ENCODE measurements at places on chromosomes 6 and 20. TPM values are rescaled to one million over a fixed set of nuclear protein-coding genes. Genes with fewer than 3 reads are reported as not detected.
A peak's percentile ranks its signal among the peaks of the same experiment; 100 is the strongest.

DNA sequence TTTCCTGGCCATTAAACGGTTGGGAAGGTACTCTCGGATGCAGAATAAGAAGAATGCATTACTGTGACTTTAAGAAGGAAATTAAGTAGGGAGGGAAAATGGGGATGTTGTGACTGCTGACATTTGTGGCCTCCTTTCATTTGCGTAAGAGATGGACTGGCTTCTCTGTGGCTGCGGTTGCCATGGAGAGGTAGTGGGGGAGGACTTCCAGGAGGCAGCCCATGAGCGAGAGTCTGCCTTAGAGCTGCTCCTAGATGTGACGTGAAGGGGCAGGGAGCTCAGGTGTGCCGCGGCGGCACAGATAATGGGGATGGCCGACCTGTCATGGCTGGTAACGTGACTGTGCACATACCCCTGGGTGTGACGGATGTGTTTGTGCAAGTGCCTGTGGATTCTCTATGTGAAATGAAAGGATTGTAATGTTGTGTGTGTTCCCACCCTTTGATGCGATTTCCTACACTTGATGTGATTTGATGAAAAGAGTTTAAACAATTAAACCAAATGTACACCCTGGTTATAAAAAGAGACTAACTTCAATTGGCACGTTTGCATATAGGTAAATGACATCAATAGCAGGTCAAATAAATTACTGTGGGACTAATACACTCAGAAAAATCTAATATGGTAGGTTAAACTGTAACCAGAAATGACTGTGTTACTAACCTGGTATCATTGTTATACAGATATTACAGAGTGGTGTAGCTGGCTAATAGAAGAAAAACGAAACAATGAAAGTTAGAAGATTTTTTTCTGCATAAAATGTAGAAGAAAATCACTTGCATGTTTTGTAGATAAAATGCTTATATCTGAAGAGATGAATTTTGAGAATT, 48.9 kb downstream of the HIVEP1 start:
- no peak overlapping the region for H3K4me3 ChIP-seq
- H3K27me3 ChIP-seq, result no peaks in the 10 kb centered on the region
- H3K36me3 ChIP-seq, result no peaks in the 10 kb centered on the region
- no peak overlapping the region for H3K27ac ChIP-seq
- no peaks in the 10 kb centered on the region for H3K4me1 ChIP-seq

GRCh38 chr6:38779310-38780062, 64.4 kb downstream of the DNAH8 start:
- H3K27me3 ChIP-seq, result no peaks in the 10 kb centered on the region
- no peak overlapping the region for H3K27ac ChIP-seq
- no peaks in the 10 kb centered on the region for H3K4me1 ChIP-seq
- H3K36me3 ChIP-seq, result no peaks in the 10 kb centered on the region
- DNase-seq, result no peak
- no peak overlapping the region for H3K4me3 ChIP-seq

DNA sequence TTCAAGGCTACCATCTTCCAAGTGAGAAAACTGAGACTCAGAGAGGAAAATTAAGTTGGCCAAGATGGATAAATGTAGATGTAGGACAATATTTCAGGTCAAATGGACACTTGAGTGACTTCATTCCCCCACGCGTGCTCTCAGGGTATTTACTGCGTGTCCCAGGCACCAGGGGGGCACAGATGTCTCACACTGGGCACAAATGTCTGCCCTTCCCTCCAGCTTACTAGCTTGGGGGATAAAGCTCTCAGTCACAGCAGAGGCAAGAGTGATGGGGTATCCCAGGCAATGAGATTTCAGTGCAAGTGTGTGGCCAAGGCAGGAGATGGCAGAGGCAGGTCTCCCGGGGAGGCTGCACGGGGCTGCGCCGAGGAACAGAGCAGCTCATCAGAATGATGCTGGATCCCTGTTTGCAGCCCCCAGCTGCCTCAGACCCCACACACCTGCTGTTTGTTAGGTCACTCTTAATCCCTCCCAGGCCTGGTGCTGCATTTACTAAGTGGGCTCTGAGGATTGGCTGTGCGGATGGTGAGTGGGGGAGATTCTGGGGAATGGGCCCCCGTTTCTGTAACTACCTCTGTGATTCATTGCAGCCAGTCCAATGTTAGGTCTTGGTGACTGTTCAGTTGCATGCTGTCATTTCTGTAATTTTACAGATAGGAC, 44.1 kb downstream of the PTK7 start:
- H3K4me3 ChIP-seq, result no peak overlapping the region
- peaks cover 26% of the 10 kb centered on the region for H3K4me1 ChIP-seq
- H3K27me3 ChIP-seq, result no peaks in the 10 kb centered on the region
- no peaks in the 10 kb centered on the region for H3K36me3 ChIP-seq

- H3K27ac ChIP-seq, result peak overlapping the region; percentile 22
- peak overlapping the region; percentile 58 for H3K4me3 ChIP-seq
- DNase-seq, result peak; percentile 69
- no peaks in the 10 kb centered on the region for H3K36me3 ChIP-seq
Observed at GRCh38 chr6:84773431-84774156, 9.2 kb upstream of the TBX18 start.

DNA sequence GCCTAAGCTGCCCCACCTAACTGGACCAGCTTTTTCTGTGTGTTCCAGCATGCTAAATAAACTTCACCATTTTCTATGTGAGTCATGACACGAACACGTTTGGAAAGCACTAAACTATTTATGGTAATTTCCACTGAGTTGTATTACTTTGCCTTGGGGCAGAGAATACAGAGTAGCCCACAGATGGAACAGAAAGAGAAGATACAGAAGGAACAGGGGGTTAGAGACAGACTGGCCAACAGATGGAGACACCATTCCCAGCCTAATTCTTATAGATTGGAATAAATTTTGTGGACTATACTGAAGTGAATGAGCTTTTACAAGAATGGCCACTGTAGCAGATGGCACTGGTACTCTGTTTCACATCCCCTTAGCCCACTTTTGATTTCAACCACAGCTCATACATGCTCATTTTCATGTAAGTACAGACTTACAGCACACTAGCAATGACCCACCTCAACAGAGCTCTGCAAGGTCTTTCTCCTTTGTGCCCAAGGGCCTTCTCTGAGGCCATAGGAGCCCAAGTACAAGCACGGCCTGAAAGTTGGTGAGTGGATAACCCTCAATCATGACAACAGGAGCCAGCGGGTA, 13.1 kb upstream of the NT5DC1 start:
- DNase-seq, result no peak
- H3K27ac ChIP-seq, result no peak overlapping the region
- no peak overlapping the region for H3K4me3 ChIP-seq
- no peaks in the 10 kb centered on the region for H3K36me3 ChIP-seq
- H3K27me3 ChIP-seq, result no peaks in the 10 kb centered on the region

- no peaks in the 10 kb centered on the region for H3K27me3 ChIP-seq
- no peaks in the 10 kb centered on the region for H3K36me3 ChIP-seq
- H3K4me1 ChIP-seq, result no peaks in the 10 kb centered on the region
- no peak for DNase-seq
- no peak overlapping the region for H3K4me3 ChIP-seq
Observed at GRCh38 chr20:43832096-43832816, 82.4 kb upstream of the TOX2 start.

DNA sequence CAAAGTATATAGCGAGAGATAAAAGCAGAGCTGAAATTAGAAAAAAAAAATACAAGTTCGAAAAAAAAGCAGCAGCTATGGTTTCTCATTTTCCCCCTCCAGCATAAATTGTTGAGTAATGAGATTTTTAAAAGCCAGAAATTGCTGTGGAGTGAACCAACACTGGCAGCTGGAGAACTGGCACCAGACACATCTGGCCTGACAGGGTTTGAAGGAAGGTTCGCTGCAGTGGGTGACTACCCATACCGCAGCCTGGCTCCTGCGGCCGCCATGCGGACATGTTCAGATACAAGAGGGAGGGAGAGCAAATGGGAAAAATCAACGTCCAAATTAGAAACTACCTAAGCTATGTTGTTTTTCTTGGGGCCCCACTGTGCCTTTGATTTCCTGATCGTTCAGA, 3.3 kb downstream of the APCDD1L start:
- no peaks in the 10 kb centered on the region for H3K36me3 ChIP-seq
- no peaks in the 10 kb centered on the region for H3K27me3 ChIP-seq
- H3K4me1 ChIP-seq, result no peaks in the 10 kb centered on the region
- no peak for DNase-seq

- H3K4me3 ChIP-seq, result no peak overlapping the region
- no peaks in the 10 kb centered on the region for H3K27me3 ChIP-seq
- H3K27ac ChIP-seq, result no peak overlapping the region
- no peaks in the 10 kb centered on the region for H3K36me3 ChIP-seq
- H3K4me1 ChIP-seq, result peaks cover 12% of the 10 kb centered on the region
Observed at GRCh38 chr6:42925248-42925857, 3.9 kb upstream of the CNPY3 start.

- no peak for DNase-seq
- H3K27me3 ChIP-seq, result no peaks in the 10 kb centered on the region
- no peaks in the 10 kb centered on the region for H3K4me1 ChIP-seq
- no peak overlapping the region for H3K4me3 ChIP-seq
- no peaks in the 10 kb centered on the region for H3K36me3 ChIP-seq
Observed at GRCh38 chr6:68826501-68826900, 191.4 kb downstream of the ADGRB3 start.

GRCh38 chr6:155530219-155530834, 74.7 kb upstream of the NOX3 start:
- DNase-seq, result peak; percentile 31
- no peaks in the 10 kb centered on the region for H3K27me3 ChIP-seq
- H3K36me3 ChIP-seq, result no peaks in the 10 kb centered on the region
- no peaks in the 10 kb centered on the region for H3K4me1 ChIP-seq
- no peak overlapping the region for H3K27ac ChIP-seq
- no peak overlapping the region for H3K4me3 ChIP-seq

DNA sequence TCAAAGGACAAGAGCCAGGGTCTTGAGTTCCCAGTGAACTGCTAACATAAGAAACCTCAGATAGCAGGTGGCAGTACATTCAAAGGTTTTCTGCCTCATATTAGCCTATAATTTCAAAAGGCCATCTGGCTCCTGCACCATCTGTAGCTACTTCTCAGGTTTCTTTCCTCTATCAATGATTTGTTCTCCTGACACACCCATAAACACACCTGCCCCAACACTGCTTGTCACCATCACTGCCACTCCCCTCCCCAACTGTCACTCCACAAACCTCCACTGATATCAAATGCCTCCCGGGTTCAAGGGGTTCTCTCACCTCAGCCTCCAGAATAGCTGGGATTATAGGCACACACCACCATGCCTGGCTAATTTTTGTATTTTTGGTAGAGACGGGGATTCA, 152.7 kb upstream of the SLC22A16 start:
- no peaks in the 10 kb centered on the region for H3K4me1 ChIP-seq
- H3K36me3 ChIP-seq, result no peaks in the 10 kb centered on the region
- no peak for DNase-seq
- no peak overlapping the region for H3K27ac ChIP-seq
- H3K27me3 ChIP-seq, result no peaks in the 10 kb centered on the region
- H3K4me3 ChIP-seq, result no peak overlapping the region

DNA sequence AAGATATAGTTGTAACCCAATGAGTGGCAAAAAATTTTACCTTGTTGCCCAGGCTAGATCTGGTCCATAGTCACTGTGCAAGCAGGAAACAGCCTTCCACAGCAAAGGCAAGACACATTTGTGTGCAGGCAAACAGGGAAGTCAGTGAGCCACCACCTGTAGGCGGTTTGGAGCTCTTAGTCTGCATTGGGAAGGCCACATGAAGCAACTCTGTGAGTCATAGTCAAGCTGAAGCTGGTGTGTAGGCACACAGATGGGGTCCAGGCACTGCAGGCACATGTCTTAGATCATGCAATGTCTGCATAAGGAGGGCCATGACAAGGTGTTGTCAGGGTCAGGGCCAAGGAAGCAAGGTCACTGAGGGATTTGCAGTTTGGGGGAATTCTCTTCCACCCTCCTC, 543.2 kb upstream of the EPHA7 start:
- H3K4me3 ChIP-seq, result no peak overlapping the region
- H3K36me3 ChIP-seq, result no peaks in the 10 kb centered on the region
- H3K27ac ChIP-seq, result no peak overlapping the region

- no peaks in the 10 kb centered on the region for H3K36me3 ChIP-seq
- peaks cover 5% of the 10 kb centered on the region for H3K4me1 ChIP-seq
- no peak overlapping the region for H3K4me3 ChIP-seq
- H3K27me3 ChIP-seq, result no peaks in the 10 kb centered on the region
- no peak overlapping the region for H3K27ac ChIP-seq
Observed at GRCh38 chr20:34573541-34574300, 15.2 kb downstream of the MAP1LC3A start.

DNA sequence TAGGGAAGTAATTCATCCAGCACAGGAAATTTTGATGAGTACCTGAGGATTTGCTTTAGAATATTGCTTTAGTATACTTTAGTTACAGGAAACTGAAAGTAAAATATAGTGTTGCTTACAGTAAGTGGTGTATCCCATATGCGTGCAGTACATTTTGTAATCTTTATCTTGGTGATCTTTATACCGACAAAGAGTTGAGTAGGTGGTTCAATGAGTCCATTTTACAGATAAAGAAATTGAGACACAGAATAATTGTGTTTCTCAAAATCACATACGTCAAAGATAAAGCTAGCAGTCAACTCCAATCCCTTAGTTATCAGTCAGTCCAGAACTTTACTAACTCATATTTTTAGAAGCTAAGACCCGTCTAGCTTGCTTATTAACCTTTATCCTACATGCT, 65.8 kb upstream of the E2F3 start:
- no peak overlapping the region for H3K4me3 ChIP-seq
- H3K27me3 ChIP-seq, result no peaks in the 10 kb centered on the region
- no peak for DNase-seq
- no peaks in the 10 kb centered on the region for H3K36me3 ChIP-seq
- H3K4me1 ChIP-seq, result peaks cover 6% of the 10 kb centered on the region
- no peak overlapping the region for H3K27ac ChIP-seq

DNA sequence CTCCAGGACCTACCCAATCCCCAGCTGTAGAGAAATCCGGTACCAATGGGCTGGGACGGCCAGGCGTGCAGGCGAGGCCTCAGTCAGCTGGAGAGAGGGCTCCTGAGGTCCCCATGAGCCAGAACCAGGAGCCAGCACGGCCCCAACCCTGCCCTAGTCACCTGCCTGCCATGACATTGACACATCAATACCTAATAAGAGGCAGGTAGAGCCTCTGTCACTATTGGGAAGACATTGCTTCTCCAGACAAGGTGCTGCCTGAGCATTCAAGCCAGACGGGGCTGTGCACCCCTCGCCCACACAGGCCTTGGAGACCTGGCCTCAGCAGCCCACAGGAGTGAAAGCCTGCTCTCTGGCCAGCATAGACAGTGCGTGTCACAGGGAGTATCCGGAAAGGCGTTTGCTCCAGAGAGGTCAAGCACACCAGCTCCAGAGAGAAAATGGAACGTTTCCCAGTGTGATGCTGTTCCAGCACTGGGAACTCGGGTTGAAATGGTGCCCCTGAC, 3.5 kb downstream of the DLL1 start:
- no peaks in the 10 kb centered on the region for H3K27me3 ChIP-seq
- H3K4me1 ChIP-seq, result peaks cover 46% of the 10 kb centered on the region
- peak; percentile 27 for DNase-seq
- no peaks in the 10 kb centered on the region for H3K36me3 ChIP-seq

- DNase-seq, result no peak
- no peaks in the 10 kb centered on the region for H3K27me3 ChIP-seq
- no peak overlapping the region for H3K4me3 ChIP-seq
- no peaks in the 10 kb centered on the region for H3K4me1 ChIP-seq
- no peaks in the 10 kb centered on the region for H3K36me3 ChIP-seq
- no peak overlapping the region for H3K27ac ChIP-seq
Observed at GRCh38 chr6:77778527-77778926, 125.7 kb downstream of the MEI4 start.

The BFSP1 gene
- total RNA-seq, result 10.7 TPM

The GPLD1 gene
- total RNA-seq, result 15.6 TPM

The DDO gene
- 0.19 TPM for total RNA-seq

The WFDC10B gene
- 1.0 TPM for total RNA-seq

The MCHR2 gene
- not detected for total RNA-seq

The PACSIN1 gene
- 2.5 TPM for total RNA-seq
